ENCODE measurements at places on chromosomes 12 and 14. TPM values are rescaled to one million over a fixed set of nuclear protein-coding genes. Genes with fewer than 3 reads are reported as not detected.

- no peak for DNase-seq
These were observed 164.5 kb downstream of the TMTC3 start for GRCh38 chr12:88306471-88307069.

DNA sequence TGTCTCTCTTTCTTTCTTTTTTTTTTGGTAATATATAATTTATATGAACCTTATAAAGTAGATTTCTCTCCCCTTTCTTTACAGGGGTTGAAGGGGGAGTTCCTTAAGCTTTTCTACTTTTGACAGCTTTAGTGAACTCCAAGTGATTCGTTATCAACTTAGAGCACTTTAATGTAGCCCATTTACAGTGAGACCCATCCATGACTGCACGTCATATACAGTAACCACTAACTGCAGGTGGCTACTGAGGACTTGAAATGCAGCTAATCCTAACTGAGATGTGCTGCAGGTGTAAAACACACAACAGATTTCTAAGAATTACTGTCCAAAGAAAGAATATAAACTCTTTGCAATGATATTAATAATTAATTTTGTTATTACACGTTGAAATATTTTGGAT, 582 bp downstream of the LRRIQ1 start:
- no peak for DNase-seq

Gene NDUFA9
- total RNA-seq, result 57.4 TPM

Gene NEUROD4
- not detected for total RNA-seq

Gene SSPN
- 2.6 TPM for total RNA-seq

Gene NYNRIN
- total RNA-seq, result 28.8 TPM
